D721Med (cell line): ENCODE measurements at places on chromosomes 7 and 10.
A peak's percentile ranks its signal among the peaks of the same experiment; 100 is the strongest.

- no peak for DNase-seq
Observed at GRCh38 chr7:34354011-34354410, 304.0 kb upstream of the NPSR1 start.

GRCh38 chr7:112025556-112025955 lies 180.6 kb downstream of the DOCK4 start:
- no peak for DNase-seq

GRCh38 chr7:24192691-24193090 lies 91.3 kb upstream of the NPY start:
- no peak for DNase-seq

- DNase-seq = no peak
Observed at GRCh38 chr7:150801946-150802771, 1.6 kb downstream of the TMEM176A start.

- DNase-seq = peak; percentile 73
Observed at GRCh38 chr7:151012911-151013347, 11.4 kb downstream of the ATG9B start.

DNA sequence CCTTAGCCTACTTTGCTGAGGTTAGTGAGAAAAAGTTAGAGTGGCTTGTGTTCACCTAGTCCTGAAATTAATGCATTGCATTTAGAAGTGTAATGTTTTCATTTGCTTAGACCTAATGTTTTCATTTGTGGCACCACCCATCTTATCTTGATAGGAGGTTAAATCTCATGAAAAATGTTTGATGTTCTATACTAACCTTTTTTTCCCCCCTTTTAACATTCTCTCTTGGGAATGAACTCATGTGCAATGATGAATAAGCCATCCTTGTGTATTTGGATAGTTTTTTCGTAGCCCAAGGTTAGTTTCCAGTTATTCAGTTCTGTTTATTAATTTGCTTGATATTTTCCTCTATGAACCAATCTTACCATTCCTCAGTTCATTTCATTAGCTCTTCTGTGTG lies 2.8 kb downstream of the FHIP2A start:
- DNase-seq = no peak

DNA sequence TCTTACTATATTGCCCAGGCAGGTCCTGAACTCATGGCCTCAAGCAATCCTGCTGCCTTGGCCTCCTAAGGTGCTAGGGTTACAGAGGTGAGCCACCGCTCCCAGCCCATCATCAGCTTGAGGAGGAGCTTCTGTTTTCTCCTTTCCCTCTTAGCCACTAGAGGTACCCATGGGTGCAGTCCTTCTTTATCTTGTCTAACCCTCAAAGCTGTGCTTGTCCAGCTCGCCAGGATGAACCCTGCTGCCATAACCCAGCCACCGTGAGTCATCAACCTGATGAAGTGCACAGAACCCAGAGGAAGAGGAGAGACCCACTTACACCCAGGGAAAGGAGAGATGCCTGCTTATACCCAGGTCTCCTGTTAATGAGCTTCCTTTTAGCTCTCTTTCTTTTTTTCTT lies 133.4 kb downstream of the CUL2 start:
- DNase-seq = no peak

- DNase-seq = no peak
Observed at GRCh38 chr7:74674166-74674565, 16.6 kb downstream of the GTF2I start.

GRCh38 chr10:72943498-72944234 lies 10.9 kb downstream of the PLA2G12B start:
- no peak for DNase-seq

DNA sequence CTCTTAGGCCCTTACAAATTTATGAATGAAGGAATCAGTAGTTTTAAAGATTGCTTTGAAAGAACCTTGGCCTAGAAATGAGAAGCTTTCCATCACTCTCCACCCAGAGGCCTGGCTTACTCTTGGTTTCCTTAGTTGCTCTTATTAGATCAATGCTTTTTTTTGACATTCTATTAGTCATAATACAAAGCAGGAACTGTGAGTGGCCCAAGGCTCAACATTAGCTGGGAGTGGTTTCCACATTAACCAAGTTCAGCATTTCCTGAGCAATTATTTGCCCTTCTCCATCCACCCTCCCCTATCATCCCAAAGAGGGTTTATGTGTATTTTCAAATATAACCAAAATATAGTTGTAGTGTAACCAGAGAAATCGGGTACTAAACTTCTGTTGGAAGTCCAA lies 103.4 kb upstream of the FAM204A start:
- DNase-seq = no peak

DNA sequence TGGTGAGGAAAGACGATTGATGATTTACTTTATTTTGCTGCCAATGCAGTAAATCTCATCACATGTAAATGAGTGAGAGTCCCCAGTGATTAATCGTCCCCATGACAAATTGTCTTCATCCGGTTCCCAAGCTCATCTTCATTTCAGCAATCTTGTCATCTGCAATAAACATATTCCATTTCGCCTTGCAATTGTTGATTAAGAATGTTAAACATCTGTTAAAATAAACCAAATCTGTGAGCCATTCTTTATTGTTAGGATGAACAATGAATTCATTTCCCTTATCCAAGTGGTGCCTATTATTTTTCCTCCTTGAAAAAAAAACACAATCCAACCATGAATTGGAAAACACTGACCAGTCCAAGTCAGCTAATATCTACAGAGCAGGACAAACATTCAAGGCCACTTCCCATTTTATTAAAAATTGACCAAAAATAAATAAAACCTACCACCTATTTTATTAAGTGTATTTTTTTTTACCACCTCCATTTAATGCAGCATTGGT lies 36.5 kb downstream of the NPS start:
- DNase-seq = no peak

GRCh38 chr10:18759575-18759974 lies 100.3 kb downstream of the ARL5B start:
- DNase-seq = no peak

- DNase-seq = no peak
Observed at GRCh38 chr7:88243345-88243909, 23.6 kb upstream of the SRI start.

DNA sequence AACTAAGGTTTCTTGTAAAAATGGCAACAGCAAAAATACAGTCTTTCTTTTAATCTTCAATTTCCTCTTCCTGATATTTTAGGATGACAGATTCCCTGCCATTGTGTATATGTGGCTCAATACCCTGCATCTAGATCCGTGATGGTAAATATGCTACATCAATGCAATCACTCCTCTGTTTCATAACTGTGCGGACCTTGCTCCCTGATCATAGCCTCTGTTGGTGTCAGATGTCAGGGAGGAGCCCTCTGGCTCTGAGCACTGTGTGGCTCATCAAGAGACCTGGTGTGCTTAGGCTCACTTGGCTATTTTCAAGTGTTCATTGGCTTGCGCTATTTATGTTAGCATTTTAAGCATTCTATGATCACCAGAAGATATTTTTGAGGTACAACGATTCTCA lies 33.0 kb upstream of the AGR3 start:
- no peak for DNase-seq

- no peak for DNase-seq
Observed at GRCh38 chr10:123429706-123430221, 236.4 kb upstream of the GPR26 start.

DNA sequence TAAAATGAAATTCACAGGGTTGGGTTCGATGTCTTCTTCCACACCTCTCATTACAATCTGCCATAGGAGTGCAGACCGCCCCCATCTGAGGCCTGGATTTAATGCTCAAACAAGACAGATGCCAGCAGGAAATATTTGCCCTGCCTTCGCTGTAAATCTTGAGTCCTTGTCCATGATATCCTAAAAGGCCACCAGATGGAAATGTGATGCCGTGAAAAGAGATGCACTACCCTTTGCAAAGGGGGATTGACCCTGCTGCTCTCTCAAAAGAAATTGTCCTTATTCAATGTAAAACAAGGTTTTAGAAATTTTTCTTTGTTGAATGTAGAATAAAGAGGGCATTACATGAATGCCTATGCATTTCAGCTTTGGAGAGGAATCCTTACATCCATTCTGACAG lies 37.5 kb downstream of the AGAP4 start:
- no peak for DNase-seq

DNA sequence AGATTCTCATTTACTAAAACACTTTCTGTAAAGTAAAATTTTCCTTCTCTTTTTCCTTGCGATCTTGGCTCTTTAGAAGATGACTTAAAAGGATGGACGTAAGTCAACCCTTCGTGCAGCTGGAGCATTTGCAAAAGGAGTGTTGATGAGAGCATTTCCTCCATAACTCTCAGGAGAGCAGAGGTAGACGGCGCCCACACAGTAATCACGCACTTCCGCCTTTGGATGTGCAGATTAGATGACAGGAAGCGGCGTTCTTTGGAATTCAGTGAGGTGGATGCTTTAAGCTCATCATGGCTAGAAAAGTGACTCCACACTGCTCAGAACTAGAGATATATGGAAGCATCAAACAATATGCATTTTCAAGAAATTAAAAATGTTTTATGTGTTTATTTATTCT lies 43.0 kb upstream of the NPS start:
- DNase-seq = no peak

- DNase-seq = no peak
Observed at GRCh38 chr10:35626971-35627507, 15.1 kb downstream of the FZD8 start.

GRCh38 chr7:87339373-87339897 lies 6.0 kb upstream of the CROT start:
- no peak for DNase-seq

- no peak for DNase-seq
Observed at GRCh38 chr7:44538798-44539668, 2.1 kb downstream of the NPC1L1 start.

DNA sequence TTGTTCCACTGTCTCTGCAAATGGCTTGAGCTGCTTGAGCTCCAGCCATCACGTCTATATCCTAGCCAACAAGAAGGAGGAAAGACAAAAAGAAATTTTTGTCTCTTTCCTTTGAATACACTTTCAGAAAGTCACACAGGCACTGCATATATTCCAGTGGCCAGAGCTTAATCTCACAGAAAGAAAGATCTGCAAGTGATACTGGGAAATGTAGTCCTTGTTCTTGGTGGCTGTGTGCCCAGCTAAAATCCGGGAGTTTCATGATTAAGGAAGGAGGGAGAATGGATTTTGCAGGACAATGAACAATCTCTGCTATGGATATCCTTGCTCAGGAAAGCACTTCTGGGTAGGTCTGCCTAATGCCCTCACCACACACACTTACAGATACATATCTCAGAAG lies 19.5 kb upstream of the DLG5 start:
- DNase-seq = no peak

DNA sequence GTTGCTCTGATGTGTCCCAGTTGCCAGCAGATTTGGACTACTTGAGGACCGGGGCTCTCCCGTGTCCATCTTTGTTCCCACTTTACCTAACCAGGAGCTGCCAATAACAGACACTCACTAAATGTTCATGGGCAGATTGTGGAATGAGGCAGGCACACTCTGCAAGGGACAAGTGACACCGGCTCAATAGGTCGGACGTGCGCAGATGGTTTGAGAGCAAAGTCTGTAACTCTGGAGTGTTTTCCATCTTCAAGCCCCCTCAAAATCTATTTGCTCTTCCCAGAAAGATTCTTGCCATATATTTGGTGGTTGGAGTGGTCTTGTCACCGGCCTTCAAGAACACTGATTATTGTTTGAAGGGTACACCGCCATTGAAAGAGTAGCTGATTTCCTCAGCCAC lies 47.2 kb downstream of the THNSL1 start:
- DNase-seq = no peak

DNA sequence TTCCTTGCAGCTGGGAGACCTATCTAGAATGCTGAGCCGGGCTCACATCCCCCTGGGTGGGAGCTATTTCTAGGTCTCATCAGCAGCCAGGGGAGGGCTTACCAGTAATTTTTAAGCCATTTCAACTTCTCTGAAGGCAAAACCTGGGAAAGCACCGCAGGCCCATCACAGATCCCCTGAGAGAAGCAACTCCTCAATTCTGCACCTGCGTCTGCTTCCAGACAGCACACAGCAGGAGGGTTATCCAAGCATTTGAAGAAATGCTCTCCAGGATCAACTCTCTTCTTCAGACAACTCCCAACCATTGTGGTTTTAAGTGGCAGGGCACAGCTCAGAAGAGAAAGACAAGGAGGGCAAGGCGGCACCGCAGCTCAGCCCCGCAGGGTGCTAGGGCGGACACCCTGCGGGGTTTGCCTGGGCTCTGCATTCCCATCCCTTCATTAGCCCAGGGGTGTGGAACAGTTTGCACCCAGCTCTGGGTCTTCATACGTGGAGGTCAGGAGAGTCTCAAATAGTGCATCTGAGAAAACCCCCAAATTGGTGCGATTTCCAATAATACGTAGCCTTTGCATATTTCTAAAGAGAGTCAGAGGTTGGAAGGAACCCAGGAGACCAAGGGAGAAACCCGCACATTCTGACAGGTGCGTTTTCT lies 618.7 kb downstream of the DNAJB6 start:
- DNase-seq = no peak

- DNase-seq = no peak
Observed at GRCh38 chr7:155591055-155591775, 44.9 kb upstream of the CNPY1 start.

- DNase-seq = no peak
Observed at GRCh38 chr7:101934618-101935017, 117.2 kb downstream of the CUX1 start.

- DNase-seq = no peak
Observed at GRCh38 chr7:92228742-92229141, 17.0 kb downstream of the KRIT1 start.

DNA sequence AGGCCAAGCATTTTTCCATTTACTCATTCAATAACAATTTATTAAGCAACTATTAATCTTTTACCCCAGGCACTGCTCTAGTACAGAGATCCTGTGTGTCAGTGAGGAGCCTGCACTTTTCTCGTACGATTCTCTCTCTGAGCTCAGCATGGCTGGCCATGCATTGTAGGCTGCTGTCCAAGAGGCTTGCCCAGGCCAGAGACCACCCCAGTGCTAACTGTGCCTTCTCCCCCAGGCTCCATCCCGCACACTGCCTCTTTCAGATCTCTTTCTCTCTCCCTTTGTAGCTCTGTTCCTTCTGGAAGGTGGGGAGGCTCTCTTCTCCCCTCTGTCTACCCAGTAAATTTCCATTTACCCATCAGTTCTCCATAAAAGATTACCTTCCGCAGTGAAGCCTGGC lies 101.0 kb upstream of the IKZF1 start:
- no peak for DNase-seq
